AG08396 (cell line): ENCODE measurements at places on chromosomes 2 and 18.

- DNase-seq: no peak
Measured at GRCh38 chr2:164048729-164049128, 312.9 kb upstream of the FIGN start.

GRCh38 chr2:225998116-225998515 lies 598.6 kb downstream of the NYAP2 start:
- no peak for DNase-seq

GRCh38 chr2:216653931-216654365 lies 20.7 kb downstream of the IGFBP2 start:
- no peak for DNase-seq

GRCh38 chr2:10084223-10084865 lies 4.1 kb upstream of the CYS1 start:
- DNase-seq: no peak

GRCh38 chr2:133780997-133781513 lies 212.8 kb upstream of the NCKAP5 start:
- DNase-seq: no peak

GRCh38 chr2:168962636-168963035 lies 61.5 kb downstream of the G6PC2 start:
- no peak for DNase-seq

DNA sequence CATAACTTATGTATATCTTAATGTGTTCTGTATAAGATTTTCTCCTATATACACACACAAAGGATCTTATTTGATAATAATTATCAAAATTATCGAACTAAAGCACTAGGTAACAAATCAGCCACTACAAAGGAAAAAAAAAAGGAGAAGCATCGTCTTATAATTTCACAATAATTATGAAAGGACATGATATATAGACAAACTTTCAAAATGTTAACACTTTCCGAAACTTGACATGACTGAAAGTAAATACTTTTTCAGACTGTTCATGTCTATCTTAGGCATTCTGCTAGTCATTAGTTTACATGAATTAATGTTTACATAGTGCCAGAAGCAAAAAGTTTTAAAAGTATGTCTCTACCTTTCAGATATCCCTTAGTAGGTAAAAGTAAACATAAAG lies 7.3 kb upstream of the NR4A2 start:
- no peak for DNase-seq

DNA sequence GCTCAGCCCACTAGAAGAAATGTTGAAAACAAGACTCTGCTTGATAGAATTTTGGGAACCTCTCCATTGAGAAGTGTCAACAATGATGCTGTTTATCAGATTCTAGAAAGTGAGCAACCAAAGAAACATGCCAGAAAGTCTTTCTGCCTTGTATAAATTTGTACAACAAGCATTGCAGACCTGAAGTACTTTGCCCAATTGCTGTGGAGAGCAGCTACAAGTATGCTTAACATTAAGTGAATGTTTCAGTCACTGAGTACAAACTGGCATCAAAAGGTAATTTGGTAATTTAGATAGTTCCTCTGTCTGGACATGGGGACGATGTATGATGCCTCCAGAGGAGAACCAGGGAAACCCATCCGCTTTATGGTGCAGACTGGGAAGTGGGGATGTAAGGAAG lies 33.4 kb upstream of the SKA1 start:
- no peak for DNase-seq

DNA sequence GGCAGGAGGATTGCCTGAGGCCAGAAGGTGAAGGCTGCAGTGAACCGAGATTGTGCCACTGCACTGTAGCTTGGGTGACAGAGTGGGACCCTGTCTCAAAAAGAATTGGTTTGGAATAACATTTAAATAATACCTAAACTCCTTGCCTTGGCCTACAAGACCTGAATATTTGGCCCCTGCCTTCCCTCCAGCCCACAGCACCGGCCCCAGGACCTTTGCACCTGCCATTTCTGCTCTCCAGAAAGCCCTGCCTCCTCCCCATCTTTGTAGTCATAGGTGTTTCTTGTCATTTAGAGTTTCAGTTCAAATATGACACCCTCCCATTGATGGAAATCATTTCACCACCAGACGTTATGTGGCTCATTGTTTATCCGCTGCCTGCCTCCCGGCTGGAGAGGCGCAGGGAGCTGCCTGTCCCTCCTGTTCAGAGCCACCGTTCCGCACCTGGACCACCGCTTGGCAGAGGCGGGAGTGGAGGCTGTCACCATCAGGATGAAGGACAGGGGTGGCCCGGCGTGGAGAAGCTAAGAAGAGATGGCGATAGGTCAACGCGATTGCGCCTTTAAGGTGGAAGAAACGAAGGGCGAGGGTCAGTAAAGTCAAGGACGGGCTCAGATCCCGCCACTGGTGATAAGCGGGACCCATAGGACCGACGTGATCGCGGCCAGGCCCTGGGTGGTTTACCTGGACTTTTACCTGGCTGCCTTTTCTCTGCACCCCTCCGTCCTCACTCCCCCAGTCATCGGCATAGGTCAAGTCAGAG lies 638 bp upstream of the LPIN1 start:
- no peak for DNase-seq

DNA sequence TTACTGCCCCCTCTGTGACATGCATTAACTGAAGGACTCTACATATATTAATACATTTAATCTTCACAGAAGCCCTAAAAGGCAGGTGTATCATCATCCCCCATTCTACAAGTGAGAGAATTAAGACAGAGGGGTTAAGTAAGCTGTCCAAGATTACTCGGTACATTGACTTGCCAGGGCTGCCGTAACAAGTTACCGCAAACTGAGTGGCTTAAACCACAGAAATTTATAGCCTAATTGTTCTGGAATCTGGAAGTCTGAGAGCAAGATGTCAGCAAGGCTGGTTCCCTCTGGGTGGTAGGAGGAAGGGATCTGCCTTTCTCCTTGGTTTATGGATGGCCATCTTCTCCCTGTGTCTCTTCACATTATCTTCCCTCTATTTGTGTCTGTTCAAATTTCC lies 605.5 kb downstream of the EPHA4 start:
- DNase-seq: peak; percentile 35

DNA sequence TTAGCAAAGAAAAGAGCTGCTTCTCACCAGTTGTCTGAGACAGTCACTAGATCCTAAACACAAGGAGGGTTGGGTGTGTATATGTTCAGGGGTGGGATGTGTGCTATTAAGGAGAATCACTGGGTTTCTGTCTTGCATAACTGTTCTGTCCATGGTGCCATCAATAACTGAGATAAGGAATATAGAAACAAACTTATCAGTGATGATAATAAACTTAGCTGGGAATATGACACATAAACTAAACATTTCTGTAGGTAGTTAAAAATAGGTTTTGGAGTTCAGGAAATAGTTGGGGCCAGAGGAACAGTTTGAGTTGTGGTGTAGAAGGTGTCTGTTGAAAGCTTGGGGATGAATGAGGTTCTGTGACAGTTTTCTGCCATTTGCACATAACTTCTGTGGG lies 17.4 kb downstream of the NAPG start:
- no peak for DNase-seq

- no peak for DNase-seq
Measured at GRCh38 chr2:168136392-168136977, 110.9 kb downstream of the STK39 start.

- no peak for DNase-seq
Measured at GRCh38 chr18:34358923-34359322, 134.2 kb upstream of the NOL4 start.
